GM12891 (cell line): ENCODE measurements at places on chromosomes 11 and 22.

GRCh38 chr11:36948460-36949127 is 350.6 kb upstream of the RAG2 start:
- DNase-seq, result no peak

DNA sequence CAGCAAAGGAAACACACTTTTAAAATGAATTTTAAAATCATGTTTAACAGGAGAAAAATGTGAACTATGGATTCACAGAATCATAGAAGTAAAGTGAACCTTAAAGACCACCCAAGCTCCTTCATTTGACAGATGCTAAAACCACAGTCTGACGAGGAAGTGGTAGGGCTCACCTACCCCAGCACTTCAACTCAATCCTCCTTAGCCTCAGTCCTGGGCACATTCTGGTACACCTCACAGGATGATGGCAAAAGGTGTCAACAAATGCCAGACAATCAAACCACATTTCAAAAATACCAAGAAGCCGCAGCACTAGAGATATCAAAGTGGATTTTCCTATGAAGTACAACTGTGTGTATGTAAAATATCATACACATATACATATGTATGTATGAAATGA is 43.1 kb downstream of the PITPNB start:
- DNase-seq, result no peak

- DNase-seq, result no peak
Measured at GRCh38 chr22:18133452-18133851, 16.5 kb upstream of the USP18 start.

GRCh38 chr11:47189100-47189834 is 3.0 kb upstream of the PACSIN3 start:
- DNase-seq, result no peak

- no peak for DNase-seq
Measured at GRCh38 chr11:102809971-102810370, 12.0 kb upstream of the MMP1 start.

- DNase-seq, result no peak
Measured at GRCh38 chr11:128830290-128831173, 36.6 kb downstream of the KCNJ1 start.

- DNase-seq, result peak; percentile 69
Measured at GRCh38 chr22:38230108-38230825, 28.5 kb downstream of the MAFF start.

DNA sequence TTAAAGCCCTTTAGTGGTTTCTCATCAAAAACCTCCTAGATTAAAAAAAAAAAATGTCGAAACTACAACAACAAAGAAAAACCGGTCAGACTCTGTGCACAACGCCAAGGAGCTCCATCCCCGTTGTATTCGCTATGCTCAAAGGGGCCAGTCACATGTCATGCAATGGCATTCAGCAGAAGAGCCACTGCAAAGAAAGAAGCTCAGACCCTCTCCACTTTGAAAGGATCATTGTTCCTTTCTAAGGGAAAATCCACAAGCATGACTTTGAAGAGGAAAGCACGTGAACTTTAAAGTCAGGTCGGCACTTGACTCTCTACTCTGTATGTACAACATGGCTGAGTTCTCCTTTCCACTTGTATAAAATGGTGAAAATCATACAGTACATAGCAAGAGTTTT is 655.6 kb downstream of the ETS1 start:
- no peak for DNase-seq

DNA sequence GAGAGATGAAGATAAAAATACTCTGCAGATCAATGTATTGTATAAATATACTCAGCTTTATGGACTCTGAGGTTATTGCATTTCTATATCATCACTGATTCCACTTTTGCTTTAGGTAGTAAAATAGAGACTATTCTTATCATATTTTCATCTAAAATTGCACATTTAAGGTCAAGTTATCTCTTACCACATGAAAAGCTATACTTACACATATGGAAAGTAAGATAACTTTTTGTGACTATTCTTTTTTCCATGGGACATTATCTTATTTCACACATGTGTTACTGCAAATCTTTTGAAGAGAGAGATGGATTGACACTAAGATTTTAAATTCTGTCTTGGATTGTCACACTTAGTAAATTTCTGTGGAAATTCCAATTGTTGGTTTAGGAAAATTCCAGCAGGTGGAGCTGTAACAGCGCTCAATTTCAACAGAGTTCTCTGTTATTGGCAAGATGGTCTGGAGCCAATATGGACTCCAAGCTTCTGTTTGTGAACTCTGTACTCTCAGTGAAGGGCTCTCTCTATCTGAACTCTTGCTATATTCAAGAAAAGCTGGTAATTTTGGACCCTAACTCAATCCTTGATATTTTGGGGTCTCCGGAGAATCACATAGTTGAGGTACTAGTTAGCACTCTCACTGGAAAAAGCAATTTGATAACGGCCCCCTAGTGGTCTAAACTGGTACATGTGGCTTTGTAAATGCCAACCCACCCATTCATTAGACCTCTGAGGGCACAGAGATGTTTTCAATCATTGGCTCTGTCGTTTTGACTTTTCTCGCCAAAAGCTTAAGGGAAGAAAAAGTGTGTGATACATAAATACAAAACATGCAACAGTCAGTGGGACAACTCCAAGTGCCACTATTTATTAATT is 429.7 kb downstream of the ETS1 start:
- DNase-seq, result peak; percentile 16

DNA sequence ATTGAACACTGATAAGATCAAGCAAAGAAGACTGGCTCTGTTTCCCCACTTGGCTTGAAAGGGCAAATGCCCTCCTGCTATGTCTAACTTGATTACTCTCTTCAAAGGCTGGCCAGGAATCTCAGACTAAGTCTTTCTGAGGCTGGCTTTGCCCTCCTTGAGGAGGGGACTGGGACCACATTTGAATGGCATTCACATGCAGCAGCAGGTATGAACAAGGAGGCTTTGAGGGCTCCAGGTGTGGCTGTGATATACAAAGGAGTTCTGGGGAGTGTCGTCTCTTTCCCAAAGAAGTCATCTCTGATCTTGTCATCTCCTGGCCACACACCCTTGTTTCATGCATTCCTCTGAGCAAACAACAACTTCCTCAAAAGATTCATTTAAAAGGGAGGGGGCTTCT is 130.8 kb downstream of the ARL14EP start:
- no peak for DNase-seq

GRCh38 chr11:8834379-8834778 is 76.6 kb upstream of the AKIP1 start:
- DNase-seq, result no peak

GRCh38 chr11:34288492-34288891 is 69.3 kb downstream of the ABTB2 start:
- no peak for DNase-seq

GRCh38 chr11:69398529-69399492 is 82.7 kb upstream of the LINC01488 start:
- DNase-seq, result no peak

DNA sequence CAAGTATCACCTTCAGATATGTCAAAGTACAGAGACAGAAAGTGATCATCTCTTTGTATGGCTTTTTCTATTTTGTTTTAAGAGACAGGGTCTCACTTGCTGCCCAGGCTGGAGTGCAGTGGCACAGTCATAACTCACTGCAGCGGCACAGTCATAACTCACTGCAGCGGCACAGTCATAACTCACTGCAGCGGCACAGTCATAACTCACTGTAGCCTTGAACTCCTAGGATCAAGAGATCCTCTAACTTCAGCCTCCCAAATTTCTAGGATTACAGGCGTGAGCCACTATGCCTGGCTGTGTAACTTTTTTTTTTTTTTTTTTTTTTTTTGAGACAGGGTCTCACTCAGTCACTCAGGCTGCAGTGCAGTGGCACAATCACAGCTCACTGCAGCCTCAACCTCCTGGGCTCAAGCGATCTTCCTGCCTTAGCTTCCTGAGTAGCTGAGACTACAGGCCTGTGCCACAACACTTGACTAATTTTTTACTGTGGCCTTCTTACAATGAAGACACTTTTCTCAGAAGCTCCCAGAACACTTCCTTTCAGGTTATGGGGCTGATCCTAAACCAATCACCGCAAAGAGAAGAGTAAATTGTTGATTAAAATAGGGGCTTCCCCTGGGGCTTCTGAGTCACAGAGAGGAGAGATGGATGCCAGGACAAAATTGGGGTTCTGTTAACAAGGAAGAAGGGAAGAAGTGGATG is 9.0 kb upstream of the HIKESHI start:
- no peak for DNase-seq

- DNase-seq, result no peak
Measured at GRCh38 chr11:17098658-17099057, 21.2 kb upstream of the RPS13 start.

GRCh38 chr11:92284107-92284506 is 59.5 kb downstream of the FAT3 start:
- no peak for DNase-seq

DNA sequence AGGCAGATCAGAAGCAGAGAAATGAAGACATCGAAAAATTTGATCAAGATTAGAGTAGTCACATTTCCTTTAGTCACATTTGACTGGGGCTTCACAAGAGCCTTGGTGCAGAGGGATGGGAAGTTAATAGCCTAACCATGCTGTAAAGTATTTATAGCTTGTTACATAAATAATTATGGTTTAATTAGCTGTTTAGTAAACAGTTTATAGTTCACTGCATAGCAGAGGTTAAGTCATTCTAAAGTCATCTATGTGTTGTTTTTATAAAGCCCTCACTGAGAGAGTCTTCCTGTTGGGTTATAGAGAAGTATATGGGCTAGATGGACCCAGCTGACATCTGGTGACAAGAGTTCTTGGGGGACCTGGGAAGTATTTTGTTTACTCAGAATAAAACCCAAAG is 47.1 kb downstream of the INSC start:
- no peak for DNase-seq

DNA sequence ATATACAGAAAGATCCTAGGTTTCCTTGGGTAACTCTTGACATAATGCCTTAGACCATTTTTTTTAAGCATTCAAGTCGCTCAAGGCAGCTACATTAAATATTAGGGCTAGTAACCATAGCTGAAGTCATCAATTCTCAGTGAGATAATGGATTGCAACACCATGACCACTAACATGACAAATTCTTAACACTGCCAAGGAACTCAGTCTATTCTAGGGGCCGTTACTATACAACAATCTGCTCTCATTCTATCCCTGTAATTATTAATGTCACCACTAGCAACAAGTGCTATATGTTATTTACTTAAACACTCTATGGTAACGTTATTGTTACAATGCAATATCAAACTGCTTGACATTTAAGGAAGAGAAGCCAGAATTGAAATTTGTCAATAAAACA is 3.2 kb upstream of the STK33 start:
- no peak for DNase-seq

GRCh38 chr11:134228625-134229024 is 4.2 kb downstream of the VPS26B start:
- peak; percentile 51 for DNase-seq

DNA sequence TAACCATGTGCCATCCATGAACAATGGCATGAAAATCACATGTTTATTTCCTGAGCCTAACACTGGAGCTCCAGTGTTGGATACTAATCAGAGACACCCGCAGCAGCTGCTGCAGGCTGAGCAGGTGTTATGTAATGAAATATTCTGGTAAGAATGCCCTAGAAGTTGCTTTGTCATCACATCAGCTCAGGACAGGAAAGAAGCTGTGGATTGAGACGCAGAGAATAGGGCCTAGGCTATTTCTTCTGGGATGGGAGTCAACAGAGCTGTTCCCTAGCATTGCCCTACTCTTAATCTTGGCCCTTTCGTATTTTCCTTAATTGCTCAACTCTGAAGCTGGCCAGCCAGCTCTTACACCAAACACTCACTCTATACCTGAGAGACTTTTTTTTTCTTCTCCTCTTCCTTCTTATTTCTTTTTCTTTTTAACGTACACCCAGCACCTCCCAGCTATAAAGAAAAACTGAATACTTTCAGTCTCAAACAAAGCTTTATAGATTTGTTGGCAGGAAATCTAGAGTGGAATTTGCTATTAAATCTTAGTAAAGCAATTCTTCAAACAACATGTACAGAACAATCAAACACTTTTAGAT is 31.9 kb downstream of the RASSF10 start:
- no peak for DNase-seq

DNA sequence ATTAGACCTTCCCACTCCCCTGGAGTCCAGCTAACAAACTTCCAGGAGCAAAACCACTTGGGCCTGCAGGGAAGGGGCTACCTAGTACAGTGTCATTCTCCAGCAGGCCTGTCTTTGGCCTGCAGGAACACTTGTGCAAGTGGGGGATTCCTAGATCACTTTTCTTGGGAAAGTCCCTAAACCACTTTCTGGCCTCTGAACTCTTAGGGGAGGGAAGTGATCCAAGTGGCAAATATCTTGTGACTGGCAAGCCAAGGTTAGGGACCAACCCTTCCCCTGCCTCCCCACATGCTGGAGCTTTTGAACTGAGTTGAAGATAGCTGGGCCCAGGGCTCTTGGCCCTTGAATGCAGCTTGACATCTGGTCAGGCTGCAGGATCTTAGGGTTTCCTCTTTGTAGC is 17.2 kb downstream of the PPFIBP2 start:
- no peak for DNase-seq

GRCh38 chr22:49303781-49304461 is 523.8 kb downstream of the BRD1 start:
- no peak for DNase-seq

DNA sequence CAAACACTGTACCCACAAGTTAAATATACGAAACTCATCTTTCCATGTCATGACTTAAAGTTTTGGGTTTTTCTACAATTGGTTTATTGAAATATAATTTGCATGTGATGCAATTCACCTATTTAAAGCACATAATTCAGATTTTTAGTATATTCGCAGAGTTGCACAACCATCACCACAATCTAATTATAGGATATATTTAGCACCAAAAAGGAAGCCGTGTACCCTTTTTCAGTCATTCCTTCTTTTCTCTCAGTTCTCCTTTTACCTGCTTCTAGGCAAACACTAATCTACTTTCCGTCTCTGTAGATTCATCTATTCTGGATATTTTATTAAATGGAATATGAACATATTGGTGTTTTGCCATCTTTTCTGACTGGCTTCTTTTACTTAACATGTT is 1458.1 kb upstream of the TENM4 start:
- no peak for DNase-seq

DNA sequence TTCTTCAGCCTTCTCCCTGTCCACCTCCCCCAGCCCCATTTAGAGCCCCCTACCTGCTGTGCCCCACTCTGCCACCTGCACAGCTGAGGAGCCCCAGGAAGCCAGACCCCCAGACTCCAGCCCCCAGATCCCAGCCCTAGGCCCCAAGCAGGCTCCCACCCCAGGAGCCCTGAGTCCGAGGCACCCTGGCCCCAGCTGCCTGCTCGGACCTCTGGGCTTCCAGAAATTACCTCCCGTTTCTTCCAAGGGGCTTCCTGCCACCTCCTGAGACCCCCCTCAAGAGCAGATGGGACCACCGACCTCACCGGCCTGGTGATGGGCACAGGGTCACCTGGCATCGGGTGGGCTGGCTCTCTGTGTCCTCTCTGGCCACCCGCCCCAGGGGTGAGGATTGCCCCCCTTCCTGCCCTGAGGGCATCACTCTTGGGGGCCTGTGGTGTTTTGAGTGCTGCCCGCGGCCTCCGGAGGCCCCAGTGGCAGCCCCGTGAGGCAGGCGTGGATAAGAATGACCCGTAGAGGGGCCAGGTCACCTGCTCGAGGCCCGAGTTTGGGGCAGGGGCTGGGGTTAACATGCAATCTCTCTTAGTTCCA is 18.3 kb upstream of the TALDO1 start:
- DNase-seq, result no peak
